ENCODE measurements at places on chromosomes 11 and 22.

- DNase-seq = no peak
- H3K27ac ChIP-seq = no peak overlapping the region
- H3K4me1 ChIP-seq = no peaks in the 10 kb centered on the region
- H3K36me3 ChIP-seq = no peaks in the 10 kb centered on the region
- H3K4me3 ChIP-seq = no peak overlapping the region
These were observed 131.4 kb upstream of the POU2AF2 start for GRCh38 chr11:111114091-111114490.

DNA sequence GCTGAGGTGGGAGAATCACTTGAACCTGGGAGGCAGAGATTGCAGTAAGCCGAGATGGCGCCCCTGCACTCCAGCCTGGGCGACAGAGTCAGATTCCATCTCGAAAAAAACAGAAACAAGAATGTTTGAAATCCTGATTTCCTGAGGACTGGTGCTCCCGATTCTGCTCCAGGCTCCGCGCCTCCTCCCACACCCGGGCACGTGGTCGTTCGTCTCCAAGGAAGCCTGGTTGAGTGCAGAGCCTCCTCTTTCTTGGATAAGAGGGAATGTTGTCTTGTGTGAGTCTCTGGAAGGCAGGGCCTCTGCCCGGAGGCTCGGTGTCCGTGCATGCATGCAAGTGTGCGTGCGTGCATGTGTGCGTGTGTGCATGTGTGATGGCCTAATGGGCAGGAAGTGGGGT lies 30.1 kb downstream of the BRSK2 start:
- DNase-seq = no peak
- H3K27ac ChIP-seq = no peak overlapping the region
- H3K27me3 ChIP-seq = no peaks in the 10 kb centered on the region
- no peaks in the 10 kb centered on the region for H3K4me1 ChIP-seq
- H3K36me3 ChIP-seq = no peaks in the 10 kb centered on the region

DNA sequence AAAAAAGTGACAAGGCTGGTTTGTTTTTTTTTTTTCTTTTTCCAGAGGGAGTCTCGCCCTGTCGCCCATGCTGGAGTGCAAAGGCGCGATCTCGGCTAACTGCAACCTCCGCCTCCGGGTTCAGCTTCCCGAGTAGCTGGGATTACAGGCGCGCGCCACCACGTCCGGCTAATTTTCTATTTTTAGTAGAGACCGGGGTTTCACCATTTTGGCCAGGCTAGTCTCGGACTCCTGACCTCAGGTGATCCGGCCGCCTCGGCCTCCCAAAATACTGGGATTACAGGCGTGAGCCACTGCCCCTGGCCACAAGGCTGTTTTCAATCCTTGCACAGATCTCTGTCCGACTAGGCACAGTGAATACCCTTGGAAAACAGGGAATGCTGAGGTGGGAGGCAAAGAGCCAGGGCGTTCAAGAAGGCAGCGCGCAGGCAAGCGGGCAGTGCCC lies 566 bp downstream of the ATP6V1E1 start:
- no peak for DNase-seq
- H3K27ac ChIP-seq = peak overlapping the region; percentile 96
- H3K27me3 ChIP-seq = no peaks in the 10 kb centered on the region
- H3K4me1 ChIP-seq = peaks cover 25% of the 10 kb centered on the region

DNA sequence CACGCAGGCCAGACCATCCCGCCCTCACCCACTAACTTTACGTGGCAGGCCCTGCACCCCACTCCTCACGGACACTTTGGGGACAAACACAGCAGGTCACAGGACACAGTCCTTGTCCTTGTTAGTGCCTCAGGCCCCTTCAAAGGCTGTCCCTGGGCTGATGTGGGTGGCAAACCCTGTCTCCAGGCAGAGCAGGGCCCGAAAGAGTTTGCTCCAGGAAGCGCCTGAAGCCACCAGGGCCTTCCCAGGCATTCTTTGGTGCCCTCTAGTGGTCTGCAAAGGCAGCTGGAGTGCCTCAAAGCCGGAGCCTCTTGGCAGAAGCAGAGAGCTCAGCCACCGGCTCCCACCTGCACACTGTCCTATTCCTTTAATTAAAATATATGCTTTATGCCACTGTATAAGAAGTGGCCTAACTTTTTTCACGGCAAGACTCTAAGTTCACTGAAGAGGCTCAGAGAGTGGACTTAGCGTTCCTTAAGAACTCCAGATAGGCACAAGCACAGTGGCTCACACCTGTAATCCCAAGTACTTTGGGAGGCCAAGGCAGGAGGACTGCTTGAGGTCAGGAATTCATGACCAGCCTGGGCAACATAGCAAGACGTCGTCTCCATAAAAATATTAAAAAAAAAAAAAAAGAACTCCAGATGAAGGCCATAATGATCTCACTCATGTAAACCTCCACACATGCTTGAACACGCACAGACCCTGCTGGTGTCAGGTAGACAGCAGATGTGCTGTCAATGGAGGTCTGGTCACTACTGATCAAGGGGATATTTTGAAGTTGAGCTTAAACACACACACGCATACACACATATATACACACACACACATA lies 11.1 kb downstream of the TXN2 start:
- H3K4me3 ChIP-seq = no peak overlapping the region
- no peaks in the 10 kb centered on the region for H3K27me3 ChIP-seq
- H3K36me3 ChIP-seq = peaks cover 10% of the 10 kb centered on the region
- peak overlapping the region; percentile 31 for H3K27ac ChIP-seq
- DNase-seq = peak; percentile 60

GRCh38 chr11:10414659-10415058 lies 40.4 kb upstream of the AMPD3 start:
- no peaks in the 10 kb centered on the region for H3K36me3 ChIP-seq
- no peaks in the 10 kb centered on the region for H3K27me3 ChIP-seq
- no peak overlapping the region for H3K27ac ChIP-seq
- DNase-seq = no peak

DNA sequence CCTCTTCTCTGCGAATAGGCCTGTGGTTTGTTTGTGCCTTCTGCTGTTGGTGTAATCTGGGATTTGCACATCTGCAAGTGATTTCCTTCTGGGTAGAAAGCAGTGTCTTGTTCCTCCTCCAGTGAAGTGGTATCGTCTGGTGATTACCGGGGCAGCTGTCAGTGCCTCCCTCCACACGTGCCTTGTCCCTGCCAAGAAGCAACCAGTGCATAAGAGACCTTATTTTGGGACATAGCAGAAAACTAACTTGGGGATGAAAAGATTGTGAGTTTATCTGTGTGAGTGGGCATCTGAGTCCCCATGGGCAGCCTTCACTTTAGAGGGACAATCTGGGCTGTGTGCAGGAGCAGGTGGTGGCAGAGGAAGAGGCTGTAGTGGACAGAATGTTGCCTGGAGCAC lies 71.5 kb upstream of the SORL1-AS1 start:
- no peak overlapping the region for H3K27ac ChIP-seq
- H3K27me3 ChIP-seq = no peaks in the 10 kb centered on the region
- no peak overlapping the region for H3K4me3 ChIP-seq
- no peaks in the 10 kb centered on the region for H3K36me3 ChIP-seq
- no peak for DNase-seq

DNA sequence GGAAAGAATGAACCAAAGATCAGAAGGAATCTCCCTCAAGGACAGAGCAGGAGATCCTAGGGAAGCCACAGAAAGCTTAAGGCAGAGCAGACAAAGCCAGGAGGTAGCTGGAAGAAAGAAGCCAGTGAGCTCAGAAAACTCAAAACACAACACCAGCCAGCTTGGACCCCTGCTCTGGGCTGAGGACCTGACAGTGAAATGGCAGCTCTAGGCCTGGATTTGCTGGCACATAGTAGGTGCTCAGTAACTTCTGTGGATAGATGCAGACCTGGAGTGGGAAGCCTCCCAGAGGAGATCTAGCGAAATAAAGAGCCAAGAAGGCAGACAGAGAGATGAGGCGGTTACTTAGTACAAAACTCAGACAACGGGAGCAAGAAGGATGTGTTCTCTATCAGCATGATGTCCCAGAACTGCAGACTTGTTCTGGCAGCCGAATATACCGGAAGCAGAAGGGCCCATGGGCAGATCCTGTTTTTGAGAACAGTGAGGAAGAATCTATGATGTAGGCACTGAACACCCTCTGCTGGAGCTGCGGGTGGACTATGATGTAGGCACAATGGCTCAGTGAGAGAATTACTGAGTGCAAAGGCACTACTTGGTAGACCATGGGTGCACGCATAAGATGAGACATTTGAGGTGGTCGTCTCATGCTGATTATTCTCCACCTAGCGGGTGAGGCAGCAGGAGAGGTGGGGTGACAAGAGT lies 4.8 kb downstream of the ROBO4 start:
- H3K36me3 ChIP-seq = no peaks in the 10 kb centered on the region
- H3K4me1 ChIP-seq = peaks cover 5% of the 10 kb centered on the region
- no peak overlapping the region for H3K4me3 ChIP-seq

DNA sequence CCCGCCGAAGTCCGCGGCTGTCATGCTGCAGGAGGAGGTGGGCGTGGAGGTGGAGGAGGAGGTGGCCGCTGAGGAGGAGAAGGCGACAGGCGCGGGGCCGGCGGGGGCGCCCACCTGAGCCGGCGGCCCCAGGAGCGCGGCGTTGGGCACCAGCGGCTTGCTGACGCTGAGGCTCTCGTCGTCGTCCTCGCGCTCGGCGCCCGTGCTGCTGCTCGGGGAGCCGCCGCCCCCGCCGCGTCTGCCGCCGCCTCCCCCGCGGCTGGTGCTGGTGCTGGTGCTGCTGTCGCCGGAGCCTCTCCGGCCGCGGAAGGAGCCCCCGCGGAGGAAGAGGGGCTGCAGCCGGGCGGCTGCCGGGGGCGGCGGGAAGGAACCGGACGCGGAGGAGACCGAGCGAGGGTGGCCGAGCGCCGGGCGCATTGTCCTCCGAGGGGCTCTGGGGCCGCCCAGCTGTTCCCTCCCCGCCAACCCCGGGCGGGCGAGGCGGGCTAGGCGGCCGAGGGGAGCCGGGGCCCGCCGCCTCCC lies 388 bp downstream of the TMEM121B start:
- no peak overlapping the region for H3K4me3 ChIP-seq
- no peaks in the 10 kb centered on the region for H3K36me3 ChIP-seq
- DNase-seq = no peak
- no peak overlapping the region for H3K27ac ChIP-seq
- H3K27me3 ChIP-seq = no peaks in the 10 kb centered on the region

- no peak overlapping the region for H3K27ac ChIP-seq
- no peak overlapping the region for H3K4me3 ChIP-seq
- H3K36me3 ChIP-seq = no peaks in the 10 kb centered on the region
- peaks cover under 1% of the 10 kb centered on the region for H3K4me1 ChIP-seq
These were observed 49.7 kb downstream of the LINC01488 start for GRCh38 chr11:69531071-69531716.

GRCh38 chr22:19786264-19786585 lies 25.6 kb downstream of the TBX1 start:
- no peak overlapping the region for H3K27ac ChIP-seq
- no peaks in the 10 kb centered on the region for H3K27me3 ChIP-seq
- no peaks in the 10 kb centered on the region for H3K36me3 ChIP-seq
- no peak overlapping the region for H3K4me3 ChIP-seq

GRCh38 chr22:37844904-37845329 lies 783 bp upstream of the ANKRD54 start:
- no peaks in the 10 kb centered on the region for H3K27me3 ChIP-seq
- H3K27ac ChIP-seq = peak overlapping the region; percentile 97
- 0 out of 2 replicates have a peak, but pooled peaks cover 6% of the 10 kb centered on the region for H3K36me3 ChIP-seq
